Activated CD4-positive, alpha-beta T cell treated with anti-CD3 and anti-CD28 coated beads for 36 hours (primary cell): ENCODE measurements at places on chromosomes 3 and 15.
A peak's percentile ranks its signal among the peaks of the same experiment; 100 is the strongest.

GRCh38 chr15:85401108-85401774 lies 20.8 kb downstream of the AKAP13 start:
- no peak for DNase-seq

- DNase-seq: no peak
Observed at GRCh38 chr3:12574661-12575060, 17.8 kb downstream of the MKRN2 start.

GRCh38 chr3:14481018-14481645 lies 59.0 kb downstream of the GRIP2 start:
- no peak for DNase-seq

GRCh38 chr3:117610156-117610555 lies 900.6 kb downstream of the TUSC7 start:
- no peak for DNase-seq

GRCh38 chr15:46703020-46703861 lies 1014.1 kb upstream of the SEMA6D start:
- no peak for DNase-seq

GRCh38 chr3:13427662-13428603 lies 7.8 kb upstream of the NUP210 start:
- DNase-seq: peak; percentile 40
